ENCODE measurements at places on chromosomes 1 and 21.
A peak's percentile ranks its signal among the peaks of the same experiment; 100 is the strongest.

GRCh38 chr1:212034516-212035122, 738 bp downstream of the INTS7 start:
- DNase-seq = no peak

DNA sequence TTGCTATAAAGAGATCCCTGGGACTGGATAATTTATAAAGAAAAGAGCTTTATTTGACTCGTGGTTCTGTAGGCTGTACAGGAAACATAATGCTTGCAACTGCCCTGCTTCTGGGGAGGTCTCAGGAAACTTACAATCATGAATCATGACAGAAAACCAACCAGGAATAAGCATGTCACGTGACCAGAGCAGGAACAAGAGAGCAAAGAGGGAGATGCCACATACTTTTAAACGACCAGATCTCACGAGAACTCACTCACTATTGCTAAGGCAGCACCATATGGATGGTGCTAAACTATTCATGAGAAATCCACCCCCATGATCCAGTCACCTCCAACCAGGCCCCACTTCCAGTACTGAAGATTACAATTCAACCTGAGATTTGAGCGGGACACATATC, 49.8 kb upstream of the RCC1 start:
- peak; percentile 21 for DNase-seq

- no peak for DNase-seq
Measured at GRCh38 chr1:77742011-77742555, 17.6 kb downstream of the USP33 start.

DNA sequence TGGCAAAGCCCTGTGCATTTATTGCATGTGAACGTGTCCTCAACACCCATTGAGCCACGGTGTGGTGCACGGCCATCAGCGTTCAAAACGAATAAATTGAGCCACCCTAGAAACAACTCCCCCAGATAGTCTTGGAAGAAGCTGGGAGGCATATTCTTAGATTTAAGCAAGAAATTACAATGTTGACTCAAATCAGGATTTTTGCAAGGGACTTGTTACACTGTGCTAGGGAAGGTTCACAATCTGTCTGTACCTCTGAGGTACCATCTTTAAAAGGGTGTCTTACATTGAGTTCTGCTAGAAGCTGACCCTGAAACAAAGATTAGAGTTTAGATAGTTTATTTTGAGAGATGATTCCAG, 16.2 kb downstream of the CD247 start:
- DNase-seq = no peak

DNA sequence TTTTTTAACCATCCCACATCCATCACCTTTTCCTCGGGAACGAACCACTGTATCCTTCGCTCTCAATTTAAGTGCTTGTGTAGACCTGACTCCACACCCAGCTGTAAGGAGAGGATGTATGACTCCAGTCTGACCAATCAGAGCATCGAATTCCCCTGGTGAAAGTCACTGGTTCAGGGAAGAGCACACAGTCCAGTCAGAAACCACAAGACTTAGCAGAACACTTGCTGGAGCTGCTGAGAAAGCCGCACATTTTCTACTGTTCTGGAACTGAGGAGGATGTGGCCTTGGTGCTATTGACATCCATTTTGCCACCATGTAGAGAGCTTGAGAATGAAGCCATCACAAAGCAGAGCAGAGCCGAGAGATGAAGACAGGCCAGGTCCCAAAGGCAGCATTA, 59.9 kb upstream of the CNN3 start:
- peak; percentile 22 for DNase-seq

GRCh38 chr1:154879038-154879421, 8.9 kb upstream of the KCNN3 start:
- DNase-seq = no peak

GRCh38 chr1:1354271-1355247, 3.8 kb downstream of the MXRA8 start:
- no peak for DNase-seq

- DNase-seq = no peak
Measured at GRCh38 chr1:116507631-116508030, 63.2 kb downstream of the CD58 start.

- DNase-seq = no peak
Measured at GRCh38 chr1:24591781-24592180, 35.9 kb downstream of the NCMAP start.

GRCh38 chr1:53316424-53316765, 11.5 kb downstream of the LRP8 start:
- no peak for DNase-seq

DNA sequence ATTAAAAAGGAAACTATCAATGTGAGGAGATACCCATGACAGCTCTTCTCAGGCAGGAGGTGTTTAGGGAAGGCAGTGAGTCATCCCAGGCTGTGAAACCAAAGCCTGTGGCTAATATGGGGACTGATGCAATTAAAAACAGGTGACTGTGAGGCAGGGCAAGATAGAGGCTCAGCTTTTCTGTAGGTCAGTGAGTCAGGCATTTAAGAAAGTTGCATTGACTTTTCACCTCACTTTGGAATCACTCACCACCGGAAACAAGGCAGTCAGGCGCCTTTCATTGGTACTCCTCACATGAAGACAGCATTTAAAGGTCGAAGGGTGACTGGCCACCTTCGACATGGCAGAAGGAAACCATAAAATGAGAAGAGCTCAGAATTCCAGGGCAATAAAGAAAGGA, 54.5 kb downstream of the PAPPA2 start:
- peak; percentile 34 for DNase-seq

- DNase-seq = no peak
Measured at GRCh38 chr21:15749861-15750159, 20.0 kb downstream of the USP25 start.

- DNase-seq = no peak
Measured at GRCh38 chr1:119727991-119728390, 16.3 kb downstream of the PHGDH start.

DNA sequence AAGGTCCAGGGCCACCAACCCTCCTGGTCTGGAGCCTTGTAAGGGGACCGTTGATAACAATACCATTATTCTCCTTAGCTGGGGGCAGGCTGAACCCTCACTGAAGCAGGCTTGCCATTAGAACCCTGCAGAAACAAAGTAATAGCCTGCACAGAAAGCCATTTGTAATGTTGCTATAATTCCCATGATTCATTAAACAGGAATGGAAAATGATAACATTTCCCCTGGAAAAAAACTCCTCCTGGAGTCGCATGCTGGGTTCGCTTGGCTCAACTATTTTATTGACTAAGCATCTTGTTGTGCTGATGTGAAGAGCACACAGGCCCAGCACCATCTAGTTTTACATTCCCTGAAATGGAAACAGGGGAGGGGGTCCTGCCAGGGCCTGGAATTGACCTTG, 155.6 kb upstream of the CSF3R start:
- no peak for DNase-seq

DNA sequence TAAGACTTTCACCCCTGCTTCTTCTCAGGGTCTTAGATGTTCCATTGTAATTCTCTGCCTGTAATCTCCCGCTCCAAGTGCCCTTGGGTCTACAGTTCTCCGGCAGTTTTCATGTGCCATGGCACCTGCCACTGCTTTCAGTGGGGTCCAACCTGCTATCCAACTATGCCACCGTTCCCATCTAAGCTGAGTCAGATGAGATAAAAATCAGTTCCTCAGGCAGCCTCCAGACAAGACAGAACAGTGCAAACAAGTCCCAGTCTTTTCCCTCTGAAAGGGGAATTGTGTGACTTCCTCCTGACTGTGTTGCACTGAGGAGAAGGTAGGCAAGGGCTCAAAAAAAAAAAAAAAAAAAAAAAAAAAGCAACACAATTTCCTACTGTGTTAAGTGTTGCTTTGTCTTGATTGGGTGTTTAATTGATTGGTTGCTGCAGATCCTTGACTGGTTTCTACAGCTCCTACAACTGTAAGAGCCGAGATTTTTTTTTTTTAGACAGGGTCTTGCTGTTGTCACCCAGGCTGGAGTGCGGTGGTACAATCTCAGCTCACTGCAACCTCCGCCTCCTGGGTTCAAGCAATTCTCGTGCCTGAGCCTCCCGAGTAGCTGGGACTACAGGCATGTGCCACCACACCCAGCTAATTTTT, 50.7 kb downstream of the EBNA1BP2 start:
- DNase-seq = peak; percentile 2

- DNase-seq = no peak
Measured at GRCh38 chr1:207352554-207352953, 31.1 kb downstream of the CD55 start.

DNA sequence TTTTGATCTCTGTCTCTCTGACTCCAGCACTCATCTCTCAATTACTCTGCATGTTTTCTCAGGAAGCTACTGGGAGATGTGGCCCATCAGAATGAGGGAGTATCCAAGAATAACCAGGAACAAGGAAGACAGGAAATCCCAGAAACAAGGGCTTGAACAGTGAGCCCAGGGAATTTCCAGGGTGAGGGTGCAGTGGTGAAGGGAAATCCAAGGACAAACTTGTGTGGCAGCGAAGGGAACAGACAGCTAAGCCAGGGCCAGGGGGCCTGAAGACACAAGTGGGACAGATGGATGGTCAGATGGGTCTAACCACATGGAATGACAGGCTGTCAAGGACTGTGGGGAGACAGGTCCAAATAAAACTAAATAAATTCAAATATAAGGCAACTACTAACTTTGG, 121.8 kb upstream of the ERRFI1 start:
- no peak for DNase-seq

DNA sequence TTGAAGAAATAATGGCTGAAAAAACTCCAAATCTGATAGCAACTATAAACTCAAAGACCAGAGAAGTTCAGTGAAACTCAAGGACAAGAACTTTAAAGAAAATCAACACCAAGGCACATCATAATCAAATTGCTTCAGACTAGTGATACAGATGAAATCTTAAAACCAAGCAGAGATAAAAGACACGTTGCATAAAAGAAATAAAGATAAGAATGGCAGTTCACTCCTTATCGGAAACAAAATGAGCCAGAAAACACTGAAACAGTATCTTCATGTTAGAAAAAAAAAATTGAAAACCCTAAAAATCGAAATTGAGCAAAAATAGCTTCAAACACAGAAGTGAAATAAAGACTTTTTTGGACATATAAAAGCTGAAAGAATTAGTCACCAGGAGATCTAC, 4.6 kb upstream of the RAB4A start:
- DNase-seq = no peak

DNA sequence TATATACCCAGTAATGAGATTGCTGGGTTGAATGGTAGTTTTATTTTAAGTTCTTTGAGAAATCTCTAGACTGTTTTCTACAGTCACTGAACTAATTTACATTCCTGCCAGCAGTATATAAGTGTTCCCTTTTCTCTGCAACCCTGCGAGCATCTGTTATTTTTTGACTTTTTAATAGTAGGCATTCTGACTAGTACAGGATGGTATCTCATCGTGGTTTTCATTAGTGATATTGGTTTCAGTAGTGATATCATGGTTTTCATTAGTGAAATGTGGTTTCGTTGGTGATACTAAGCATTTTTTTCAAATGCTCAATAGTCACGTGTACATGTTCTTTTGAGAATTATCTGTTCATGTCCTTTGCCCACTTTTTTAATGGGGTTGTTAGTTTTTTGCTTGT, 316.8 kb downstream of the PTBP2 start:
- no peak for DNase-seq

DNA sequence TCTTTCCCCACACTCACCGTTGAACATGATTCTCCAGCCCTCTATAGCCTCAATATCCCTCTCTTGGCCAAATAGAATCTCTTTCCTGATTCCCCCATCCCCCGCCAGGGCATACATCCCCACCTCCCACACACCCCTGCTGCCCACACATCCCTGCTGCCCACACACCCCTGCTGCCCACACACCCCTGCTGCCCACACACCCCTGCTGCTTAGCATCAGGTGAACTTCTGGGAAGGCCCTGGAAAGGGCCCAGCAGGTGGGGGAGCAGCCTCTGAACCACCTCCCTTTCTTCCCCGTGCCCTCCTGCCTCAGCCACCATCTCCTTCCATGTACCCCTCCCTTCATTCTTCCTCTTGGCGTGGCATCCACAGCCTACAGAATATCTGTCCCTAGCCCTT, 15.9 kb upstream of the IFNLR1 start:
- no peak for DNase-seq

DNA sequence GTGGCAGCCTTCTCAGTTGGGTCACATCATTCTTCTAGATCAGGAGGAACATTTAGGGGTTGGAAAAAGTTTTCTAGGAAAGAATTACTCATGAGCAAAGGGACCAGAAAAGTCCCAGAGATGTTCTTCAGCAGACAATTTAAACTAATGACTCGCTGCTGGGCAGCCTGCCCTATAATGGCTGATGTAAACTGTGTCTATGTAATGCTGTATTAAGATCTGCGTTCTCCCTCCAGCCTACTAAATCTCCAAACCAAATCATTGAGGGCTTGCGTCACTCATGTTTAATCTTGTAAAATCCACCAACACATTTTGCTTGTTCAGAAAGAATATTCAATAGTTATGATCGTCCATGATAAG, 92.1 kb downstream of the LRRC8C start:
- no peak for DNase-seq

DNA sequence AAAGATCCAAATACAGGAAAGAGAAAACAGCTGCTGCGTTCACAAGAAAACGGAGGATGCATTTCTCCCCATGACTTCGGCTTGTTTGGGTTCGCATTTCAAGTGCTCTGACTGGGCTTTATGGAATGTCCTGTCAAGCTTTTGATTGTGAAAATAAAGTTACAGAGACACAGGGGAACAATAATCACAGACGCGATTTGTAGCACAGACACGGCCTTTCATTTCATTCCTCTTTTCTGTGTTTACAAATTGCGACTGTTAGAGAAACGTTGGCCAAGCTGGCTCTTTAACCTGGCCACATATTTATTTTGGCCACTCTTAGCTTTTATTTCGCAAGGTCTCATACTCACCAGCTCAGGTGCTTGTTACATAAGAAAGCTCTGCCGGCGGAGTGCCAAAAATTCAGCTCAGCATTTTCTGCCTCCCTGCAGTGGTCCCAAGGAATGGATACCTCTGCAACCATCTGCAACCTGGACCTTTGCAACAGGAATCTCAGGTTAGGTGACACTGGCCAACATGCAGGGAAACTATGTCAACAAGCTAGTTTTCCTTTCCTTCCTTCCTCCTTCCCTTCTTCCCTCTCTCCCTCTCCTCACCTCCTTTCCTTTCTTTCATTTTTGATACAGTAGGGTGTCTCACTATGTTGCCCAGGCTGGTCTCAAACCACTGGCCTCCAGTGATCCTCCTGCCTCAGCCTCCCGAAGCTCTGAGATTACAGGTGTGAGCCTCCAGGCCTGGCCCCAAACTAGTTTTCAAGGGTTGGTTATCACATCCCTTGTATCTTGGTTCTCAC, 58.2 kb upstream of the SLC45A1 start:
- peak; percentile 25 for DNase-seq
